ENCODE measurements at places on chromosomes 1 and 21. TPM values are rescaled to one million over a fixed set of nuclear protein-coding genes. Genes with fewer than 3 reads are reported as not detected.
A peak's percentile ranks its signal among the peaks of the same experiment; 100 is the strongest.

- H3K27me3 ChIP-seq = no peaks in the 10 kb centered on the region
- H3K4me3 ChIP-seq = no peak overlapping the region
- DNase-seq = no peak
- peaks cover 3% of the 10 kb centered on the region for H3K4me1 ChIP-seq
- no peak overlapping the region for H3K27ac ChIP-seq
- peaks cover 31% of the 10 kb centered on the region for H3K36me3 ChIP-seq
These were observed 18.7 kb upstream of the WARS2 start for GRCh38 chr1:119159111-119159510.

DNA sequence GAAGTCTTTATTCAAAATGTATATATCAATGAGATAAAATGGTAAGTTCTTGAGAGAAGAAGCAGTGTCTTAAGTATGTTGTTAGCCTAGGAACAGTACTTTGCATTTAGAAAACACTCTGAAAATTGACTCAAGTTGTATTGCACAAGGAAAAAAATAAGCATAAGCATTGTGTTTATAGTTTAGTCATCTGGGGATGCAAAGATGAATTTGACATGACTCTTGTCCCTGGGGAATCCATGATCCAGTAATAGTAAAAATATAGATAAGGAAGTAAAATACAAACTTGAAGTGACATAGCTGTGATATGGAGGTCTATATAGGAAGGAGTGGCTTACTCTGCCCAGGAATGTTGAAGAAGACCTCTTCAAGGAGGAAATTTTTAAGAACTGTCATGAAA is 185.0 kb upstream of the PTBP2 start:
- no peak overlapping the region for H3K27ac ChIP-seq
- H3K4me1 ChIP-seq = no peaks in the 10 kb centered on the region

The PTGS2 gene
- total RNA-seq = 1.8 TPM

DNA sequence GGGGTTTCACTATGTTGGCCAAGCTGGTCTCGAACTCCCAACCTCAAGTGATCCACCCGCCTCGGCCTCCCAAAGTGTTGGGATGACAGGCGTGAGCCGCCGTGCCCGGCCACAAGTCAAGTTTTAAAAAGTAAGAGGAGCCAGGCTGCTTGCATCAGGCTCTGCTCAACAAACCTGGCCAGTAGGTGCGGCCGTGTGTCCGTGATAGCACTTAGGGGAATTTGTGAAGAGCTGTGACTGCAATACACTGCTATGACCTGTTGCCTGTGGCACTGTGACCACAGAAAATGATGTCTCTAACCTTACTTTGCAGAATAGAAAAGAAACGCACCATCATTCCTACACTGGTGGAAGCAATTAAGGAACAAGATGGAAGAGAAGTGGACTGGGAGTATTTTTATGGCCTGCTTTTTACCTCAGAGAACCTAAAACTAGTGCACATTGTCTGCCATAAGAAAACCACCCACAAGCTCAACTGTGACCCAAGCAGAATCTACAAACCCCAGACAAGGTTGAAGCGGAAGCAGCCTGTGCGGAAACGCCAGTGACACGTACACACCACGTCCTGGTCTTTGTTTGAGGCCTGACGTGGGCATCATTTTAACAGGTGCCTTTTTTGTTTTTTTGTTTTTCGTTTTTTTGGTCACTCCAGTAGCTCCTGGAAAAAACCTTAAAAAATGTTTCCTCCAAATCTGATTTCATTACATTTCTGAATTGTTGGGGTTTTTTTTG is 16.7 kb downstream of the C1orf174 start:
- peaks cover 10% of the 10 kb centered on the region for H3K36me3 ChIP-seq
- peaks cover 22% of the 10 kb centered on the region for H3K4me1 ChIP-seq
- H3K27ac ChIP-seq = peak overlapping the region; percentile 94
- H3K27me3 ChIP-seq = no peaks in the 10 kb centered on the region
- peak overlapping the region; percentile 56 for H3K4me3 ChIP-seq

GRCh38 chr1:12124693-12125421 is 41.9 kb upstream of the TNFRSF1B start:
- no peaks in the 10 kb centered on the region for H3K27me3 ChIP-seq
- H3K36me3 ChIP-seq = peaks cover 6% of the 10 kb centered on the region
- peak; percentile 73 for DNase-seq
- H3K4me3 ChIP-seq = peak overlapping the region; percentile 49
- H3K4me1 ChIP-seq = peaks cover 13% of the 10 kb centered on the region

GRCh38 chr1:93822730-93823425 is 56.1 kb downstream of the DNTTIP2 start:
- peaks cover 9% of the 10 kb centered on the region for H3K4me1 ChIP-seq
- peaks cover 5% of the 10 kb centered on the region for H3K27me3 ChIP-seq
- H3K27ac ChIP-seq = no peak overlapping the region
- DNase-seq = no peak
- no peak overlapping the region for H3K4me3 ChIP-seq

The PRAMEF1 gene
- not detected for total RNA-seq

DNA sequence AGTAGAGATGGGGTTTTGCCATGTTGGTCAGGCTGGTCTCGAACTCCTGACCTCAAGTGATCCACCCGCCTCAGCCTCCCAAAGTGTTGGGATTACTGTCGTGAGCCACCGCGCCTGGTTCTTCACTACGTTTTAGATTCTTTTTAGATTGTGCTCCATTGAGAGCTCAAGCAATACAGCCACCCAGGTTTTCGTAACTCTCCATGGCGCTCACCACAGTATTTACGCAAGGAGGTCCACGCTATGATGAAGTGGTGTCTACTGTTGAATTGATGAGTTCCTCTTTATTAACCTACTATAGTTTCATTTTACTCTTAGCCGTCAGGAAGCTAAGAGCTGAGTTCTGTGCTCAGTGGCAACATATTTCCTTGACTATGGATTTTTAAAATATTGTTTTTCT is 1.8 kb upstream of the KIF1B start:
- H3K27me3 ChIP-seq = no peaks in the 10 kb centered on the region
- no peak for DNase-seq

- no peaks in the 10 kb centered on the region for H3K36me3 ChIP-seq
- H3K27ac ChIP-seq = no peak overlapping the region
- no peak overlapping the region for H3K4me3 ChIP-seq
- DNase-seq = no peak
- H3K27me3 ChIP-seq = peaks cover 3% of the 10 kb centered on the region
These were observed 805 bp downstream of the ATG4C start for GRCh38 chr1:62784509-62785365.

The DCST1 gene
- total RNA-seq = not detected

- DNase-seq = no peak
- H3K27ac ChIP-seq = no peak overlapping the region
- H3K27me3 ChIP-seq = no peaks in the 10 kb centered on the region
- peaks cover 4% of the 10 kb centered on the region for H3K36me3 ChIP-seq
- peaks cover 54% of the 10 kb centered on the region for H3K4me1 ChIP-seq
These were observed 176.5 kb downstream of the C1orf21 start for GRCh38 chr1:184563308-184563707.

- no peak overlapping the region for H3K27ac ChIP-seq
- no peaks in the 10 kb centered on the region for H3K36me3 ChIP-seq
- peak; percentile 71 for DNase-seq
- H3K4me3 ChIP-seq = no peak overlapping the region
These were observed 2.5 kb upstream of the APOBEC4 start for GRCh38 chr1:183655562-183656075.

The PLCH2 gene
- 6.9 TPM for total RNA-seq

- H3K36me3 ChIP-seq = peaks cover 10% of the 10 kb centered on the region
- DNase-seq = no peak
- H3K4me3 ChIP-seq = no peak overlapping the region
- H3K27me3 ChIP-seq = no peaks in the 10 kb centered on the region
These were observed 68.5 kb downstream of the RUNX1 start for GRCh38 chr21:34980423-34981115.

The DMBX1 gene
- total RNA-seq = 0.26 TPM

The FAM110D gene
- not detected for total RNA-seq

The IGSF9 gene
- total RNA-seq = not detected

GRCh38 chr1:3904006-3904842 is 4.2 kb upstream of the C1orf174 start:
- peak overlapping the region; percentile 89 for H3K27ac ChIP-seq
- H3K4me1 ChIP-seq = peaks cover 18% of the 10 kb centered on the region
- no peaks in the 10 kb centered on the region for H3K36me3 ChIP-seq
- H3K4me3 ChIP-seq = peak overlapping the region; percentile 94
- no peaks in the 10 kb centered on the region for H3K27me3 ChIP-seq

DNA sequence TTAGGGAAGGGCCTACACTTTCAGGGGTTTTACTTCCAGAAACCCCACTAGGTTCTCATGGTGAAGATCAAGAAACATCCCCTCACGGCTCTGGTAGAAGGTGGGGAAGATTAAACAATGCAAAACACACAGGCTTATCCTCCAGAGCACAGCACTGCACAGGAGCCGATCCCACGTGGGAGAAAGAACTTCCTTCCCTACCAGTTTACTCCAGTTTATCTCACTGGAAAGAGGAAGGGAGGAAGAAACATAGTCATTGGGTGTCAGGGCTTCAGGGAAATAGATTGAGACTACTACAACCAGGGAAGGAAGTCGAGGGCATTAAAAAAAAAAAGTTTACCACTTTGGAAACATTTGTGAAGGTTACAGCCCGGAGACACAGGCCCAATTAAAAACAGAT is 164.4 kb downstream of the NTPCR start:
- peak overlapping the region; percentile 95 for H3K27ac ChIP-seq
- no peaks in the 10 kb centered on the region for H3K27me3 ChIP-seq
- H3K4me3 ChIP-seq = peak overlapping the region; percentile 87
- peaks cover 42% of the 10 kb centered on the region for H3K4me1 ChIP-seq
- no peak for DNase-seq

- no peak overlapping the region for H3K4me3 ChIP-seq
- peaks cover 3% of the 10 kb centered on the region for H3K4me1 ChIP-seq
- H3K27me3 ChIP-seq = no peaks in the 10 kb centered on the region
- DNase-seq = no peak
- H3K27ac ChIP-seq = no peak overlapping the region
These were observed 48.6 kb downstream of the WNT2B start for GRCh38 chr1:112557385-112557784.

DNA sequence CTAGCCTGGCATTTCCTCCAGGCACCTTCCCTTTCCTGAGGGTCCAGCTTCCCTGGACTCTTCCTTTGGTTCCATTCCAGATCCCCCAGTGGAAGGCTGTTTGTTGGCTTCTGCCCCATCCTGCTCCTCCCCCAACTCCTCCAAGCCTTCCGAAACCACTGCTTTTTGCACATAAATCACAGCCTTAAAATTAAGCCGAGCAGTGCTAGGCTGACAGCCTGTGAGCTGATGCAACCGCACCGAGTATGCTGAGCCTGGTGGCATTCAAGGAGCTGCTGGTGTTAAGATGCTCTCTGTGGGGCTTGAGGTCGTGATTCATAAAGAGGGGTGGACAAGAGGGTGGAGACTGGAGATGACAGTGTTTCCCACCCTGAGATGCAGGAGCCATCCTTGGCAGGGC is 266.6 kb upstream of the C1orf174 start:
- H3K4me3 ChIP-seq = no peak overlapping the region
- no peak for DNase-seq
- H3K27ac ChIP-seq = no peak overlapping the region
- no peaks in the 10 kb centered on the region for H3K4me1 ChIP-seq
